Epithelial cell of esophagus (primary cell): ENCODE measurements at places on chromosomes 3 and 15.

GRCh38 chr3:183725387-183725786 is 27.8 kb downstream of the YEATS2 start:
- DNase-seq = no peak

DNA sequence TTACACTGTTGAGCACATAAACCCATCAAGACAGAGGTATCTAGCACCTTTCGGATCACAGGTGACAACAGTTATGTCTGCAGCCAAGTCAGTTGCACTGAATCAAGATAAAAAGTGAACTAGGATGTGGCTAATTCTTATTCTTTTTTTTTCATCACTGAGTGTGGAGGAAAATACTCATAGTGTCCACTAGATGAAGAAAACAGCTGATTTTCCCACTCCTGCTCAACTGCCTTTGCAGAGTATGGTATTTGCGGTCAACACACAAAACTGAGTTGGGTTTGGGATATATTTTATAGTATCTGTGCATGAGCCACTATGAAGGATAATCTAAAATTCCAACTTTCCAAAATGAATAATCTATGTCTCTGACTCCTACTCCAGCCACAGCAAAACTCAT is 32.5 kb downstream of the IL17RD start:
- no peak for DNase-seq

DNA sequence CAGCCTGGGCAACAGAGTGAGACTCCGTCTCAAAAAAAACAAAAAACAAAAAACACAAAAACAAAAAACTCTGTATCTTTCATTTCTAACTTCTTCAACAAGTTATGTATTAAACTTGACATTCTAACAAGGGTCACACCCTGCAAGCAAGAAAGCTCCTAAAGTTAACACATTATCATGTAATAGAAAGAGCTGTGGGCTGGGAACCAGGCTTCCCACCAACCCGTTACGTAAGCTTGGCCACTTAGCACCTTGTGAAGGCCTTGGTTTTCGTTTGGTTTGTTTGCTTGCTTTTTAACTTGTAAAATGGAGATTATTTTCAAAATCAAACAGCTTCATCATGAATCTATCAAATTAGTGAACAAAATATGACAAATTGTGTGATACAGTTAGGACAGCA is 47.0 kb downstream of the HEG1 start:
- no peak for DNase-seq

DNA sequence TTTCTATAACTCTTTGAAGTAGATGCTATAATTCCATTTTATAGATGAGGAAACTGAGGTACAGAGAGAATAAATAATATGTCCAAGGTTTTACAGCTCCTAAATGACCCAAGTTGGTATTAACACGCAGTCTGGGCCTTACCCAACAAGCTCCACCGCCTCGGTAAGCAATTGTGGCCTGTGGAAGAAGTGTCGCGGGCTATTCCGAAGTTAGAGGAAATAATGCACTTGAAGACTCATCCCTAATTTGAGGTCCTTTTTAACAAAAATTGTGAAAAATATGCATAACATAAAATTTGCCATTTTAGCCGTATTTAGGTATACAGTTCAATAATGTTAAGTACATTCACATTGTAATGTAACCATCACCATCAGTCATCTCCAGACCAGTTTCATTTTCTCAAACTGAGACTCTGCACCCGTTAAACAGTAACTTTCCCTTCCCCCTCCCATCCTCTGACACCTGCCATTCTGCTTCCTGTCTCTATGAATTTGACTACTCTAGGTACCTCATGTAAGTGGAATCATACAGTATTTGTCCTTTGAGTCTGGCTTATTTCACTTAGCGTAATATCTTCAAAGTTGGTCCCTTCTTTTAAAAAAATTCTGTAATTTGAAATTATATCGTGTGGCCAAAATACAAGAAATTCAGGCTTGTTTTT is 18.2 kb downstream of the IDH3A start:
- DNase-seq = no peak

GRCh38 chr3:36493051-36493450 is 112.7 kb downstream of the STAC start:
- no peak for DNase-seq

- DNase-seq = no peak
These were observed 4.4 kb downstream of the CAMKV start for GRCh38 chr3:49865198-49865784.

DNA sequence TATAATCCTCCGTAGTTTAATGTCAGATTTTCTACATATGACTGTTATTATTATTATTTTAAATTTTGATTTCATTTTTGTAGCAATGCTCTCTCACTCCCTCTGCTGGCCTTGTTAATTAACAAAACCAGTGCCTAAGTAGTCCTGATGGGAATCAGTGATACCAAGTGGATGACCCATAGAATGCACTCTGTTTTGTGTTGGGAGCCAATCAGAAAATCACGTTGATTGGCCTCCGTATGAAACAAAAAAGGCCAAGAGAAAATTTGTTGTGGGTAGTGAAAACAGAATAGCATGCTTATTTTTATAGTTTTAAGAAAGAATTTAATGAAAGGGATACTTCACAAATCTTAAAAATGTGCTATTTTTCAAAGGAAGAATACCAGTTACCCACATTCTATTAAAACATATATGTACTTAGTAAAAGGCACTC is 34.4 kb upstream of the MEIS2 start:
- DNase-seq = peak; percentile 59

DNA sequence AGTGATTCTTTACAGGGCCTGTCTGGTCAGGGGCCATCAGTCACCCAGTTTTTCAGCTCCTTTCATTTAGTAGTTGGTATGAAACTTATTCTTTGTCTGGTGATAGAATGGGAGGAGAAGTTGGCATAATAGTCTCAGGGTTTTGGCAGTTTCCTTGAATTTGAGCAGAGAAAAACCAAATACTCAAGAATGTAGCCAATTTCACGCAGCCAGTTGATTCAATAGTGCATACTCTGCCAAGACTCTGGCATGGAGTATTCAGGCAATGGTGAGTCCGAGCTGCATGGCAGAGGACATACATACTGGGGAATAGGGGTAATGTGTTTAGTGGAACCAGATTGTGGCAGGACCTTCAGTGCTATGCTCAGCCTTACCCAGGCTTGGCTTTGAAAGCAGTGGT is 118.3 kb downstream of the GALK2 start:
- no peak for DNase-seq

GRCh38 chr3:127984241-127984975 is 67.8 kb upstream of the SEC61A1 start:
- DNase-seq = no peak

- peak; percentile 72 for DNase-seq
These were observed 175.9 kb downstream of the OTOL1 start for GRCh38 chr3:161672478-161672877.

GRCh38 chr3:169615833-169616232 is 47.7 kb downstream of the MECOM start:
- no peak for DNase-seq

DNA sequence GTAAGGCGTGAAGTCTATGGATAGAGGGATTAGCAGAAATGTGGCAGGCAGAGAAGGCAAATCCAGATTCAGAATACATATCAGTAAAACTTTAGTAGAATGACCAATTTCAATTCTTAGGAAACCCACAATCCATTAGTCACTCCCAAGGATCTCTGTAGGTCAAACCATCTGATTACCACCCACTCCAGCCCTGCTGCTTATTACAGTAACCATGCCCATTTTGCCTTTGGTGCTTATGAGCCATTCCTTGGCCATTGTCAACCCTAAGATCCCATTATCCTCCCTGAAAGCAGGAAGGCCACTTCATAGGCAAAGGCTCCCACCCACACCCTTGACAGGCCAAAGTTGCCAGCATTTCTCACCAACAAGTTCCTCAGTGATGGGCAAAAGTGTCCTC is 5.1 kb upstream of the KLHL40 start:
- peak; percentile 23 for DNase-seq

DNA sequence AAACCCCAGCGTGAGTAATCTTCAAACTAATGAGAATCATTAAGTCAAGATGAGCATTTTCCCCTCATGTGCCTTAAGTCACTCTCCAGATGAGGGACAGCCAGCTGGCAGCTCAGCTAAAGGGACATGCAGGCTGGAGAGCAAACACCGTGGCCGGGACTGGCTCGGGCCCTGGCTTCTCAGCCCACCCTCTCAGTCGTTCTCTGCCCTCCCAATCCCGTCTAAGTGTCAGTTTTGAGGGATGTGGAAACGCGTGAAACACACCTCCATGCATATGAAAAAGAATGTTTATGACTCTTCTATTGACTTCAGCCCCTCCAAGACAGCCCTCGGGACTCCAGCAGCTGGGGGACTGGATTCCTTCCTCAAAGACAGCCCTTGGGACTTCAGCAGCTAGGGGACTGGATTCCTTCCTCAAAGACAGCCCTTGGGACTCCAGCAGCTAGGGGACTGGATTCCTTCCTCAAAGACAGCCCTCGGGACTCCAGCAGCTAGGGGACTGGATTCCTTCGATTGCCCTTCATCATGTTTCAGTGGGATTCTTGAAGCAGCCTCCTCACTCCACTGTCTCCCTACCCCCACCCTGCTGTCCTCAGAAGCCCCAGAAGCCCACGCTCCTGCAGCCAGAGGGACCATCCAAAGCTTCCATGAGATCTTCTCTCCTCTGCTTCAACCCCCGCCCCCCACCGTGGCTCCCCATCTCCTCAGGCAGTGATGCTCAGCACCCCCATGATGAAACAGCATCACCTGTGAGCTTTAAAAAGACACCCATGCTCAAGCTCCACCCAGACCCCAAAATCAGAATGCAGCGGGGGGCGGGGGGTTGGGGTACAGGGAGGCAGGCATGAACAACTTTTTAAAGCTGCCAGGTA is 228.9 kb downstream of the XXYLT1 start:
- DNase-seq = no peak

- peak; percentile 27 for DNase-seq
These were observed 8.0 kb downstream of the USP13 start for GRCh38 chr3:179660872-179661271.

DNA sequence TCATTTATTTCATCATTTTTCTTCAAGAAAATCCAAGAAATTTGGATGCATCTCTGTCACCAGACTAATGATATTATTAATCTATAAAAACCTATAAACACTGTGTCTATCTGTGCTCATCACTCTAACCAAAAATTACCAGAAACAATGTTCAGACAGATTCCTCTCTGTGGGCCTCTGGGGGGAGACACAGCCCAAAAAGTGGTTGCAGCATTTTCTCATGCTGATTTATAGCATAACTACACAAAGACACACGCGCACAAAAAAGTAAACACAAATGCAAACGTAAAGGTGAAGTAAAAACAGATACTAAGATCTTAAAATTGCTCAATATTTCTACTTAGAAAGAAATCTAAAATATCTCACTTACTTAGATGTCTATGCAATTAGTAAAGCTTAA is 976.0 kb downstream of the GBE1 start:
- DNase-seq = peak; percentile 1

GRCh38 chr3:40765884-40766283 is 241.1 kb downstream of the ZNF621 start:
- DNase-seq = no peak

GRCh38 chr15:55915876-55916567 is 77.4 kb downstream of the NEDD4 start:
- DNase-seq = peak; percentile 67

DNA sequence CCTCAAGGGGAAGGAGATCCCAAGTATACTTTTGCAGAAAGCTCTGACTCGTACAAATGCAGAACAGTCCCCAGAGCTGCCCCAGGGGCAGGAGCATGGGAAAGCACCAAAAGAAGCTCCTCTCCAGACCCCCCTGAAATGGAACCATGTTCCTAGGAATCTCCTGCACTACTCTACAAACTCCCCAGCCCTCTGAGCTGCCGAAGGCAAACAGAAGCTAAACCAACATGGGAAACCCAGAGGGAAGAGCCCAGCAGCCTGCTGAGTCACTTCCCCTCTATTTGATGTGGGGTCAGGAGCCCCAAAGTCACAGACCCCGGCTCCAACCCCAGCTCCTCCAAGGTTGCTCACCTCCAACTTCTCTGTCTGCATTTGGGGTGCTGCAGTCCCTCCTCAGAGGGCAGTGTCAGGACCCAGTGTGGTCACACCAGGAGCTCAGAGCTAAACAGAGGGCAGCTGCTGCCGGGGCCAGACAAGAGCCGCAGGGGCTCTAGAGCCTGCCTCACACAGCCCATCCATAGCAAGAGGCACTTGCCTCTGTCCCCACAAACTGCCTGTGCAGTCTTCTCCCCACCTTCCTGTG is 3.8 kb upstream of the PLXNA1 start:
- DNase-seq = no peak

GRCh38 chr15:67023517-67024313 is 41.7 kb upstream of the SMAD3 start:
- DNase-seq = no peak
